ENCODE measurements at places on chromosomes 16 and 17.
A peak's percentile ranks its signal among the peaks of the same experiment; 100 is the strongest.

GRCh38 chr16:53220585-53220984 is 165.8 kb downstream of the CHD9 start:
- no peak for DNase-seq

DNA sequence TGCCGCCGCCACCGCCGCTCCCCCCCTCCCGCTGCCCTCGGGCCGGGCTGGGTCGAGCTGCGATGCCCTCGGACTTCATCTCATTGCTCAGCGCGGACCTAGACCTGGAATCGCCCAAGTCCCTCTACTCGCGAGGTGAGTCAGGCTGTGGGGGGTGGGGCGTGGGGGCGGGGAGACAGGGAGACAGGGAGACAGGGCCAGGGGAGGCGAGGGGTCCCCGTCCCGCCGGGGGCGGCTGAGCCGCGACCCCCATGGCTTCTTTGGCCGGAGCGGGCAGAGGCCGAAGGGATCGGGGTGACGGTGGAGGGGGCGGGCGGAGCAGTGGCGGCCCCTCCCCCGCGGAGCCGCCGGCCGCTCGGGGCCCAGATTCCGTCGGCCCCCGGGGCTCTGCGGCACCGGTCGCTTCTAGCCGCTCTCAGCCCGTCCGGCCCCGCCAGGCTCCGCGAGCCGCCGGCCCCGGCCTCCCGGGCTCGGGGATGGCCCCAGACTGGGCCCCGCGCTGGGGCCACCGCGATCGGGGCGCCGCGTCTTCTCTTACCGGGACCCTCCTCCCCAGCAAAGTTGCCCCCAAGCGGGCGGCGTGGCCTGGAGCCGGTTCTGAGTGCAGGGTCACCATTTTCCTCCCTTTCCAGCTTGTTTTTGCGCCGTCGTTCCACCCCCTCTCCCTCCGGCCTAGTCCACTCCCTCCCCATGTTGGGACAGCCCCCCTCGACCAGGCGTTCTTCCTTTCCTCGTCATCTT is 644 bp downstream of the NFAT5 start:
- DNase-seq = peak; percentile 34

DNA sequence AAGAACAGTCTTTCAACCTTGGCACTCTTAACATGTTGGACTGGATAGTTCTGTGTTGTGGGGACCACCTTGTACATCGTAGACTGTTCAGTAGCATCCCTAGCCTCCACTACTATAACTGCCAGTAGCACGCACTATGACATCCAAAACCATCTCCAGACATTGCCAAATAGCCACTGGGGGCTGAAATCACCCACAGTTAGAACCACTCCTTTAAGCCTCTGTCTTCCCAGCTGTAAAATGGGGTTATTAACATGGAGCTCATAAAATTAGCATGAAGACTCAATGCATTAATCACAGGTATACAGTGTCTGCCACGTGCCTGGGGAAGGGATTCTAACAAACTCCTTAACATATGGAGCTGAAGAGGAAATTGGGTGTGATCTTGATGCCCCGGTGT is 49.7 kb downstream of the LYRM1 start:
- no peak for DNase-seq

- DNase-seq = no peak
Observed at GRCh38 chr17:67818110-67819002, 6.9 kb upstream of the BPTF start.

DNA sequence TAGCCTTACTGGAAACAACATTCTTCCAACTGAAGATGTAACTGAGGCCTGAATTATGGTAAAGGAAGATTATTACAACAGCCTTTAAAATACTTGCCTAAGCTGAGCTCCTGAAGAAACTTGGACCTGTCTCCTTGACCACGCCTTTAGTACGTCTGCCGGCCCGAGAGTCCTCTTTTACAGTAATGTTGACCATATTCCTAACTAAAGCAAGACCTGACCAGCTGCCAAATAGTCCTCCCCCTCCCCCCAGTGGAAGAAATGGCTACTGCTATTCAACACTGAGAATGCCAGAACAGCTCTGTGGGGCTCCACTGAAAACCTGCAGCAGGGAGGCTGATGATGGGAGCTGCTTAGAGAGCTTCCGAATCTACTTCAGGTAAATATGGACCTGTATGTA is 12.6 kb upstream of the FOXJ1 start:
- DNase-seq = no peak

DNA sequence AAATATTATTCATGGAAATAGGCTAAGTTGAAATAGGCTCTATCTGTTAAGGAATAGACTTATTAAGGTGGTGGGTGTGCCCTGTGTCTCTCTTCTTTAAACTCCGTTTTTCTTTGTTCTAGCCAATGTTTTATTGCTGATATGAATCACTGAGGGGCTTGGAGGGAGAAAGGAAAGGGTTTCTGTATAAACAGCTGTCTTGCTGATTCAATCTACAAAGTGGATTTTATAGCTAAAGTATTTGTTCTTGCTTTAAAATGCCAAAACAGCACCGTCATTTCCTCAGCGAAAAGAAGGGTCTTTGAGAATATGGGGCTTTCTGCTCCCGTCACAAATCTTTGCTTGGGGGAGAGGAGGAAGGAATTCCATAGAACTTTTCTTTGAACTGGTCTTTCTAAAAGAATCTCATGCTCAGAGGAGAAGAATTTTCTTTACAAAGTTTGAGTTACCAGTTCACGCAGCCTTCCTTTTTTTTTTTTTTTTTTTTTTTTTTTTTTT is 39.3 kb downstream of the MSI2 start:
- DNase-seq = no peak

- DNase-seq = peak; percentile 16
Observed at GRCh38 chr17:48791128-48792032, 25.6 kb downstream of the TTLL6 start.

DNA sequence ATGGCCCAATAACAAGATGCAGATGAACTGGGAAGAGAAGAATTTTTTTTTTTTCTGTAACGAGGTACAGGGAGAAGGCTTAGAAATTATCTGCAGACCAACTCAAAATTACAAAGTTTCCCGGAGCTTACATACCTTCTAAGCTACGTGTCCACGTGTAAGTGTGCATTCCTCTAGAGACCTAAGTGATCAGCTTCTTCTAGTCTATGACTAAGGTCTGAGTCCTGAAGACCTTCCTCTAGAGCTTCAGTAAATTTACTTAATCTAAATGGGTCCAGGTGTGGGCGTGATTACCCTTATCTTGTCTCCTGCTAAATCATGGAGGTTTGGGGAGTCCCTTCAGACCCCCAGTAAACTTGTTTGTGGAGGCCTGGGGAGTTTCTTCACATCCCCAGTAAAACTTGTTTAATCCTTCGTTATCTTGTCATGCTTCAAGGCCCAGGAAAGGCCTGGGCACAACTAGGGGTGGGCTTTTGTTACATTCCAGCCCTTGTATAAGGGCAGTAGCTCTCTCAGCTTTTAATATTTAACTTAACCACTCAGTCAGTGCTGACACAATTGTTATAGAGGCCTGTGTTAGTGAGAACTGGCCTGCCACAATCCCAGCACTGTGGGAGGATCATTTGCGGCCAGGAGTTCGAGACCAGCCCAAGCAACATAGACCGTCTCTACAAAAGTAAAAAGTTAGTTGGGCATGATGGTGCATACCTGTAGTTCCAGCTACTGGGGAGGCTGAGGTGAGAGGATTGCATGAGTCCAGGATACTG is 342.3 kb downstream of the SNX29 start:
- DNase-seq = no peak

DNA sequence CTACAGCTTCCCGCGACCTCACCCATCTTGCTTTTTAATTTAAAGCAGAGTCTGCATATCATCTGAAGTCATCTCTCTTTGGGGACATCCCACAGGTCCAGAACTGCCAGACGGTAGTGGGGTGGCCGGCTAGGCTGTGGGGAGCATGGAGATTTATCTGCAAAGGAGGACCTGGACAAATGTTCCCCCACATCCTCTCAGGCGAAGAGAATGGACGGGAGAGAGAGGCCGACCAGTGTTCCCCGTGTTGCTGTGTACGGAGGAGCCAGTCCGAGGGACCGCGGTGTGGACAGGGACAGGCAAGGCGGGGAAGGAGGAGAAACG is 665 bp upstream of the MT1M start:
- DNase-seq = no peak

DNA sequence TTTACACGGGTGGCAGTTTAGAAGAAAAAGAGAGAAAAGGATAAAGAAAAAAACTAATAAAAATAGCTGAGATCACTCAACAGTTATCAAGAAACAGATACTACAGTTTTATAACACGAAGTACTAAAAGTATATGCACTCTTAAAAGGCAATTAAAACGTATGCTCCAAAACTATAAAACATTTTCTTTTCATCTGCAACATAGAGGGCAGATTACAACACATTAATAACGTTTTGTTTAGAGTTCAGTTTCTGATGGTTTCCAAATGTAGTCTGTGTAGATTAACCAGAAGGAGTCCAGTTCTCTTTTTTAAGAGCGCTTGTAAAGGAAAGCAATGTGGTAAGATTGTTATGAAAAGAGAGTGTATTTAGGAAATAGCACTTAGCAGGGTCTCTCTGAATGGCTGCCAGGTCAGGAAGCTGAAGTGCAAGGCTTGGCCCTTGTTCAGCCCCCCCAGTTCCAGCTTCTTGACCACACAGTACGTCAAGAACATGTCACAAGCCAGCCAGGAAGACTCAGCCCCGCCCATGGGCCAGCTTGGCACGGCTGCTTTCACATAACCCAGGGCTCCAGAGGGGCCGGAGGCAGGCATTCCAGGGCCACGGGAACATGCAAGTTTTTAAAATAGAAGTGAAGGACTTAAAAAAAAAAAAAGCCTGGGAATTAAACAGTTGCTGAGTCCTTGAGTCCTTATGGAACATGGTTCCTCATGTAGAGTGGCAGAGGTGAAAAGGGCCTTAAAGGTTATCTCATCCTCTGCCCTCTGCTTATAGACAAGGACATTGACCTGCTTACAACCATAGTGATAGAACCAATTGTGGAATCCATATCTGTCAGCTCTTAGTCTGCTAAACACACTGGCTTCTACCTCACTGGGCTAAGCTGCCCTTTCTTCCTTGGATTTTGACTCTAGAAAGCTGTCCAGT is 147.4 kb upstream of the TBX2 start:
- no peak for DNase-seq

DNA sequence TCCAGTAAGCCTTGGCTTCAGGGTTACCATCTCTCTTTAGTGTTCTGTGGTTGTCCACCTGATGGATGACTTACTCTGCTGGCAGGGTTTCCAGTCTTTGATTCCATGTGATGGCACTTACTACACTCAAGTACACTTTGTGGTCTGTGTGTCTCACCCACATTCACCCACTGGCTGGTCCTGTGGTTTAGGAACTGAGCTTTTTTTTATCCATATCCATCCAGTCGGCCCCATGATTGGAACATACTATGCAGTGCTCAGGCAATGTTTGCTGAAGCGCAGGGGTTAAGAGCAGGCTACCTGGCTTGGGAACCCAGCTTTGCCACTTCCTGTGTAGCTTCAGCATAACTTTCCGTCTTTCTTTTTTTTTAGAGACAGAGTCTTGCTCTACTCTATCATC is 2.8 kb upstream of the FUS start:
- peak; percentile 26 for DNase-seq

GRCh38 chr17:65786479-65786878 is 225.0 kb upstream of the AXIN2 start:
- no peak for DNase-seq

DNA sequence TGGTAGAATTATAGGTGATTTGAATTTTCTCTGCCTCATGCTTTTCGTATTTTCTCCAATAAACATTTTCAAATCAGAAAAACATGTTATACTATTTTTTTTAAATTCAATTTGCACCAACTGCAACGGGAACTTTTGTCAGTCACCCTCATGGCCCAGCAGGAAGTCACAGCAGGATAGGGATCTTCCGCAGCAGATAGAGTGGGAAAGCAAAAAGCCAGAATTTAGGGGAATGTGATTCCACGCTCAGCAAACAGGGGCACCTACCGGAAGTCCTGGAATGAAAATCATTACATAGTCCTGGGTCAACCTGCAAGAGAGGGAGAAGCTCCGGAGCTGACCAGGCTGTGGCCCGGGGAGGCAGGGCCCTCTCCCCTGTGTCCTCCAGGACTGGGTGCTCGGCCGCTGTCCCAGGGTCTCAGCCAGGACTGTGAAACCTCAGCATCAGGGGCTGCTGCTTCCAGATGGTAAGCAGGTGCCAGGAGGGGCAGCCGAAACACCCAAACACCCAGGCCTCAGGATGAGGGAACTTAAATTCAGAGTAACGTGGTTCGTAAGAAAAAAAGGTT is 3.9 kb downstream of the SLC47A2 start:
- DNase-seq = no peak

- no peak for DNase-seq
Observed at GRCh38 chr17:40707745-40708144, 4.2 kb upstream of the KRT24 start.

GRCh38 chr17:76178124-76178523 is 37.1 kb upstream of the FOXJ1 start:
- DNase-seq = no peak

- DNase-seq = no peak
Observed at GRCh38 chr17:66675273-66675990, 159.5 kb upstream of the CACNG5 start.

GRCh38 chr17:57876023-57876865 is 26.4 kb upstream of the MRPS23 start:
- no peak for DNase-seq

DNA sequence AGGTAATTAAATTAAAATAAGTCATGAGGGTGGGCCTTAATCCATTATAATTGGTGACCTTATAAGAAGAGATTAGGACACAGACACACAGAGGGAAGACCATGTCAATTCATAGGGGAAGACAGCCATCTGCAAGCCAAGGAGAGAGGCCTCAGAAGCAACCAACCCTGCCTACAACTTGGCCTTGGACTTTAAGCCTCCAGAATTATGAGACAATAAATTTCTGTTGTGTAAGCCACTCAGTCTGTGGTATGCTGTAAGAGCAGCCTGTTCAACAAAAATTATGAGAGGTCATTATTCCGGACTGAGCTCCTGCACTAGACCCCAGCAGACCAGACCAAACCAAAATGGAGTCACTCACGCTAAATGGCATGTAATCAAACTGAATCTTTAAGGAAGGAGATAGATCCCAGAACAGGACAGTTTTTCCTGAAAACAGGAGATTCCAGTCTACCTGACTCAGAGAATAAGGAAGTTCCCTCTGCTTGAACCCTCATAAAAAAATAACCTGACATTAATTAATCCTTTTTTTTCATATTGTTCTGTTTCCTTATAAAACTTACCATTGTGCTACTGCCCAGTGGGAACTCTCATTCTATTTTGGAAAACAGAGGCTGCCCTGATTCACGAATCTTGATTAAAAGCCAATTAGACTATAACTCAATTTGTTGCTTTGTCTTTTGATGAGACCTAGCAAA is 74.3 kb downstream of the DNAH3 start:
- DNase-seq = no peak

DNA sequence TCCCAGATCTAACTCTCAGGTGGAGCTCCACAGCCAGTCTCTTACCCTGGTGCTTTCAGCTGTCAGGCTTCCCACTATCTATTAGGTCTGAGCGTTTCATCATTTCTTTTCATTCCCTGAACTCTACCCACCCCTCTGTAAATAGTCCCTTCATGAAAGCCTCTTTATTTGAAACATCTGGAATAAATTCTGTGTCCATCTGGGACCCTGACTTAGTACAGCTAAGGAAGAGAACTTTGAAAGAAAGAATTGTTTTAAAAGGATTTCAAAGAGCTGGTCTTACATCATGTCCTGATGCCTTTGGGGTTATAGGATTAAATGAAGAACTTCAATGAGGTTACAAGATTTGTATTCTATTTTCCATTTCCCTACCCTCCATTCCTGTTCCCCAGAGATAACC is 388.5 kb upstream of the CA10 start:
- no peak for DNase-seq

Measured in activated naive CD4-positive, alpha-beta T cell treated with anti-CD3 and anti-CD28 coated beads, Interleukin-2, amount 50 U/mL, for 16 hours (primary cell).